Liver (tissue), 10 donors: ENCODE measurements at places on chromosomes 5 and 9. TPM values are rescaled to one million over a fixed set of nuclear protein-coding genes. Genes with fewer than 3 reads are reported as not detected.

LCN1 gene
- polyA plus RNA-seq, result not detected

DNA sequence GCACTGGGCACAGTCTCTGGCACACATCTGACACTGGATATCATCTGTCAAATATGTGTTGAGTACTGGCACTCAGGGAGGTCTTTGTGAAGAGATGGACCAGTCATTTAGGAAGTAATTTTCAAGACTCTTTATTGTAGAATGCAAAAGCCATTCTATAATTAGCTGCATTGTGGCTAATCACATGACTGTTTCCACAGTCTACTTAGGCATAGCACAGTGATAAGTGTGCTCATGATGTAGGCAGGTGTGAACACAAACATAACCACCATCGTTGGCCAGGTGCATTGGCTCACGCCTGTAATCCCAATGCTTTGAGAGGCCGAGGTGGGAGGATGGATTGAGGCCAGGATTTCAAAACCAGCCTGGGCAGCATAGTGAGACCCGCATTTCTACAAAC lies 62.2 kb downstream of the CFAP77 start:
- DNase-seq, result no peak

DNA sequence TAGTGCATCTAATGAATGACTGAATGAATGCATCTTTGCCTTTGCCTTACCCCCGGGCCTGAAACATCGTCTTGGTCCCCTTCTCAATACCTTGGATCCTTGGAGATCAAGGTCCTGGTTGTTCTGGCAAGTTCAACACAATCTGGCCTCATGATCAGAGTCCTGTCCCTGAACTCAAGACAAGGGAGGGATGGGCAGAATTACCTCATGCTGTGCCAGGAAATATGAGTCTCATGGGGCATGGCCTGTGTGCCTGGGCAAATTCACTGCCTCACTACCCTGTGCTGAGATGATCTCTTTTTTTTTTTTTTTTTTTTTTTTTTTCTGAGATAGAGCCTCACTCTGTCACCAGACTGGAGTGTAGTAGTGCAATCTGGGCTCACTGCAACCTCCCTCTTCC lies 630 bp upstream of the BTNL3 start:
- no peak for DNase-seq

- no peak for DNase-seq
Observed at GRCh38 chr5:61263072-61263471, 69.0 kb upstream of the ZSWIM6 start.

DNA sequence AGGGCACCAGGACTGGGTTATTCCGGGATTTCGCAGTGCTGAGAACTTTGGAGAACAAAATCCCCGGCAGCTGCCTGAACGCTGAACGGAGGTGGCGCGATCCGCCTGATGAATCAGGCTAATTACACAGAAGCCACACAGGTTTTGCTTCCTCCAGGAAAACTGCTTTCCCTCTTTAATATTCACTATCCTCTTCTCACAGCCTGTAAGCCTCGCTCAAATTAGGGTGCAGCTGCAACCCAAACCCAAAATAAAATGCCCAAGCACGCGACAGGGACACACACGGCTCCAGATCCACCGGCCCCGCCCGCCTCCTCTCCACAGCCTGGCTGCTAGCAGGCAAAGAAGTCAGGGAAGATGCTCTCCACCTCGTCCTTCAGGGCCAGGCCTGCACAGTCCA lies 6.0 kb downstream of the SOHLH1 start:
- no peak for DNase-seq
